ENCODE measurements at places on chromosomes 1 and 21.

DNA sequence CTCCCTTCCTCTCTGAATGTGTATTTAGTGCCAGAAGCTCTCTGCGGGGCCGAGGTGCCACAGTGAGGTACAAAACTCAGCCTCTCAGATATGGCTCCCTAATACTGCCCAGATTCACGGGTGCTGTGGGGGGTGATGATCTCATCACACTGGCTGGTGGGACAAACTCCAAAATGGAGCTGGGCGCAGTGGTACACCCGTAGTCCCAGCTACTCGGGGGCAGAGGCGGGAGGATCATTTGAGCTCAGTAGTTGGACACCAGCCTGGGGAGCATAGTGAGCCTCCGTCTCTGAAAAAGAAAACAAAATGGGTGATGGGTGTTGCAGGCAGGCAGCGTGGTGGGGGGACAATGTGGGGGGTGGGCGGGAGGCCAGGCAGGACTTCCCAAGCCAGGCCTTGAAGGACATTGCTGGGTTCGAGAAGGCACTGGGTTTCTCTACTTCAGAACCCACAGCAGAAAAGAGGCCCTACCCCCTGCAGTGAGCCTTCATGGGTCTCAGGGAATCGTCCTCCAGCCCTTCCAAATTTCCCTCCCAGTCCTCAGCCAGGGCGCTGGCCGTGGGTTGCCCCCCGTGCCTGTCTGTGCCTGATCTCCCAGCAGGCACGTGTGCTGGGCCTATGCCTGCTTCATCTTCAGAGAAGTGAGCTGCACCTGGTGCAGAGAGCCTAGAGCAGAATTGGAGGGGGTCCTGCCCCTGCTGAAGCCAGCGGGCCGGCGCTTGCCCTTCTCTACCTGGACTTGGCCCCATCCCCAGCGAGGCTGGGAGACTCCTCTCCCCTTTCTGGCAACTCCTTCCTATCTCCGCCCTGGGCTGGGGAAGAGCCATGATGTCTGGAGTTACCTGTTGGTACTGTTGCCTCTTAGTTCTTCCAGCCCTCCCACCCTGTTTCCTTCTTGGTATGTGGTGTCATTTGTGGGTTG, 14.0 kb downstream of the H6PD start:
- no peak for DNase-seq

GRCh38 chr1:32931760-32932159, 30.6 kb upstream of the TMEM54 start:
- DNase-seq = no peak

- DNase-seq = no peak
These were observed 116.1 kb downstream of the PSMG1 start for GRCh38 chr21:39066829-39067780.

DNA sequence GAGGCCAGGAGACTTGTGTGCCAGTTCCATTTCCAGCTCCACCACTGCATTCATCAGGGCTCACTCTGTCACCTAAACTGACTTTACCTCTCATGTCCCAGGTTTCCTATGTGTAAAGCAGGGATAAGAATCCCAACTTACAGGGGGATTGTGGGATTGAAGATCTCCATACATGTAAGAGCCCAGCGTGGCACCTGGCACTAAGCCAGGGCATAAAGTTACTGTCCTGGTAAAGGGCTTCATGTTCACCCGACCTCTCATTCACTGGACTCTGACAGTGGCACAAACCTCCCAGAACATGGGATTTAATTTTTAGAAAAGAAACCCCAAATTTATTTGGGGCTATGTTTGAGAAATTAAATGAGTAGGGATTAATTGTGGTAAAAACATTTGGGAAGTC, 8.9 kb upstream of the IGFN1 start:
- no peak for DNase-seq

DNA sequence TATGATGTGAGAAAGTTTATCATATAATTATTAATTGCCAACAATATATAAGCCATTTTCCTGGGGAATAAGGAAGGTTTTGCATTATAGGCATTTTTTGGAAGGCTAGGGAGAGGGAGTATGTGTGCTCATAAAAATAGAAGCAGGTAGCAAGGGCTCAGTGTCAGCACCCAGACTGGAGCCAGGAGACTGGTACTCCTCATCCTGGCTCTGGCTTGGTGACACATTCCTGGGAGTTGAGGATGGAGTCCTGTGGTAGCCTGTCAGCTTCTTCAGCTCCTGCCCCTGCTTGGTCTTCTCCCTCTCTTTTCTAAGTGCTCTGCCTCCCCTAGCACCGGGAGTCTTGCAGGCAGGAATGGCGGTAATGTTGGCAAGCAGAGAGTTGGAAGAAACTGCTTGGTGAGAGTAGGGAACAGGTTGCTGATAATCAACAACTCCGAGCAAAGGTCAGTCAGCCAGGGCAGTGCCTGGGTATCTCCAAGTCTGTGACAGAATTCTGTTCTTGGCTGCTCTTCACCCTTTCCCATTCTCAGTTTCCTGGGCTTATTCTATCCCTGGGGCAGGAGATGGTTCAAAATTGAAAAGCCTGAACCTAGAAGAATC, 23.0 kb downstream of the GIPC2 start:
- DNase-seq = no peak

GRCh38 chr1:198267921-198268320, 111.1 kb downstream of the NEK7 start:
- no peak for DNase-seq

DNA sequence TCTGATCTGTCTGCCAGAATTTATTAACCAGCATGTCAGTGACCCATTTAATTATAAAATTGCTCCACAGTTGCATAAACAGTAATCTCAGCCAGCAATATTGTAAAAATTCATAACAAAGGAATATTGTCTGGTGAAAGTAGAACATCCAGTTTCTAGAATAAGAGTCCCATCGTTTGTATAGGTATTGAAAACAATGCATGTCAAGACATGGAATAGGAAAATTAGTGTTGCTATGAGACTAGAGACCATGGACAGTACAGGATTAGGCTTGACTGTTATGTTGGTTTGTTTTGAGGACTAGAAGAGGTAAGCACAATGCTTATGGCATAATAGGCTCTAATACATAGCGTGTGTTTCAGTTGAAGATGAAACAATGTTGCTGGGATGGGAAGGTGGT, 37.1 kb downstream of the ATF6 start:
- no peak for DNase-seq

DNA sequence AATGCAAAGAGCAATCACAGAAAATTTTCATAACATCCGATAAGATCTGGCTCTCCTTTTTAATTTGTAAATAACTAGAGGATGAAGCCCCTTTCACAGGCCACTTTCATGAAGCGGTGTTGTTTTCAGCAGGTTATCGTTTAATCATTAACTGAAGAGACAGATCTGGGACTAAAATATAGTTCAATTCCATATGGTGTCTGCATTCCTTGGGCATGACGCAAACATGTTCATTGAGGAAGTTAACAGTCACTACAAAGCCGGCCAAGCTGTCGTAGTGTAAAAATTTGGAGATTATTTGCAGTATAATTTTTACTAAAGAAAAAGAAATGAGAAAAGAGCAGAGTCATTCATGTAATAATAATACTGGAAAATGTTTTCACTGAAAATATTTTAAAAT, 565.2 kb upstream of the ADAMTS5 start:
- no peak for DNase-seq

DNA sequence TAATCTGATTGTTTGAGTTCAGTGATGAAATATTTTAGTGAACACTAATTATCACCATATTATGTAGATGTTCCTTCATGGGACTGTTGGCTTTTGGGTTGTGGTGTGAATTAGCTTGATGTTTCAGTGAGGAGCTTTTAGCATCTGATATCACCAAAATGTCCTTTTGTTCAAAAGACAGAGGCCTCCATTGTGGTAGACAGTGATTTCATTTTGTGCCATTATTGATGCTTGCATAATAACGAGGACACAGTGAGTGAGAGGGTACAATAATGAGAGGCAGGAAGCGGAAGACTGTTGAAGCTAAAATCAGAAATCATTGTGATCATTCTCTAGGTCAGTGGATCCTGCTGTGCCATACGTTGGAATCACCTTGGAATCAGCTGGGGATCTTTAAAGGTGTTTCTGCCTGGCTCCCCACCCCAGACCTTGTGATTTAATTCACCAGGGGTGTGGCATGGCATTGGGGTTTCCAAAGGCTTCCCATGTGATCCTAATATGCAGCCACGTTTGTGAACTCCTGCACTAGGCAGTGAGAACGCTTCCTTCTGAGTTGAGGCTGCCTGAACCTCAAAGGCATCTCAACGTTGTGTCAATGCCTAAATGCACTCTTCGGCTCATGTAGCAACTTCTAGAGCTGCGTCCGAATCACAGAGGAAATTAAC, 82.1 kb upstream of the KIF1B start:
- no peak for DNase-seq

GRCh38 chr1:84789014-84789413, 98.8 kb upstream of the SSX2IP start:
- DNase-seq = no peak

DNA sequence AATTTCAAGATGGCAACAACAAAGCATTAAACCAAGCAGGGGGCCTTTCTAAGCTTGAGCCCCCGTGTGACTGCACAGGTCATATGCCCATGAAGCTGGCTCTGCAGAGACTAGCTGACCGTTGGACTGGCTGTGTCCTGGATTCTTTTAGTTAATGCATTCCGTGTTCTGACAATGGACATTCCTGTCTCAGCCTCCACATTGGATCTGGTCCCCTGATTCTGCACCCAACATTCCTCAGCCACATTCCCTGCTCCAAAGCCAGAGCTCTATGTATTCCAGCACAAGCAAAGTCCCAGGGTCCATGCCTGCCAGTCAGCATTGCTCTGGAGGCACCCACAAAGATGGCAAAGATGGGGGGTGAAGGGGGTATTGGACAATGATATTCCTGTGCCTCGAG, 5.1 kb upstream of the NAV1 start:
- DNase-seq = no peak

- no peak for DNase-seq
These were observed 22.1 kb upstream of the ATF3 start for GRCh38 chr1:212586206-212587015.

- no peak for DNase-seq
These were observed 196.4 kb upstream of the GREM2 start for GRCh38 chr1:240808381-240808780.

- DNase-seq = no peak
These were observed 64.9 kb downstream of the PRKCZ start for GRCh38 chr1:2115008-2115641.

DNA sequence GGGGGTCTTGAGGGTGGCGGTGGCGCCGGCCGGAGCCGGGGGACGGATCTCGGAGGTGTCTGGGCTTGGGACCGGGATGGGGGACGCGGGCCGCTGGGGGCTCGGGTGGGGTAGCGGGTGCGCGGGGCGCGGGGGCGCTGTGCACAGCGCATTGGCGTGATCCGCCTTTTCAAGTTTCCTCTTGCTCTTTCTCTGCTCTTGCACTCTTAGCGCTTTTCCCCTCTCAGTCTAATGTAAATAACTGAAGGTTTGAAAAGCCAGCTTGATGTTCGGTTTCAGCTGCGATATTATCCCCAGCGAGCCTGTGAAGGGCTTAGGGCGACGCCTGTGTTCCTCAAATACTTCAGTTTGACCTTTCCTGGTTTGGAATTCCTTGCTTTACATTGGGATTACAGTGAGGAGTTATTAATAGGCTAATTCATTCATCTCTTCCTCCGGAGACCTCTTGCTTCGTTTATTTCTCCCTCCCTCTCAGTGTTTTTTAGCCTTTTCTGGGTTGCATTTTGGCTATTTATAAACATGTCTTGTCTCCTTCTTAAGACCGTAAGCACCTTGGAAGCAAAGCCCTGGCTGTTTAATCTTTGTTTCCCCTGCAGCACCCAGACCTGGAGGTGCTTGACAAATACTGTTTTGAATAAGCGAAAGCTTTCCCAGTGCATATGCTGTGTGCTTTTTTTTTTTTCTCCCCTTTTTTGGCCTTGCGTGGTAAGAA, 693 bp downstream of the RAB4A start:
- DNase-seq = no peak

GRCh38 chr1:66929146-66929688, 4.4 kb downstream of the MIER1 start:
- DNase-seq = no peak

DNA sequence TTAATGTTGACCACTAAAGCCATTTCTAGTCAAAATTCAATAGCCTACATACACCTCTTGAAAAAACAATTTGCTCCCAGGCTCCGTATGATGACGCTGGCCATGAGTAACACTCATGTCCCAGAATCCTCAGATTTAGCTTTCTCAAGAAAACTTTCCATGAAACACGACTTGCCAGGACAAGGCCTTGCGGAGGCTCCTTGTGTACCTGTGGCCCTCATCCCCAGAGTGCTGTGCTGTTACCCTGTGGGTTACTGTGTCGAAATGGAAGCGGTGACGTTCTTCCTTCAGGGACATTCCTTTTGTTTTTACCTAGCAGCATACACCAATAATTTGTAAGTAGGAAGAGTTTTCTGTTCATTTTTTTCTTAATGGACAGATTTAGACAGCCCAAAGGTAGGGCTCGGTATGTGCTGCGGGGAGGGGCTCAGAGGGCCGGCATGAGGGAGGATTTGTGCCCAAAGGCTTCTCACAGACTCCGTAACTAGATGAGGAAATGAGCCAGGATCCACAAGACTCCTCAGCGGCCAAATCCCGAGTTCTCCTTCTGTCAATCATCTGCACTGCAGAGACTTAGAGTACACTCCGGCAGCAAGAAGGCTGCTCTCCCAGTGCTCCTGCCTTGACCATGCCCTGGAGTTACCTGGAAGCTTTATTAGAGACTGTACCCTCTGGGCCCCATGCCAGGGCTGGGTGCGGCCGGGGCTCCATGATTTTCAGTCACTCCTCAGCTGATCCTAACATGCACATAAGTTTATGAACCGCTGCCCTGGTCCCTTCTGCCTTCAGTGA, 17.8 kb downstream of the GNG12 start:
- DNase-seq = no peak

DNA sequence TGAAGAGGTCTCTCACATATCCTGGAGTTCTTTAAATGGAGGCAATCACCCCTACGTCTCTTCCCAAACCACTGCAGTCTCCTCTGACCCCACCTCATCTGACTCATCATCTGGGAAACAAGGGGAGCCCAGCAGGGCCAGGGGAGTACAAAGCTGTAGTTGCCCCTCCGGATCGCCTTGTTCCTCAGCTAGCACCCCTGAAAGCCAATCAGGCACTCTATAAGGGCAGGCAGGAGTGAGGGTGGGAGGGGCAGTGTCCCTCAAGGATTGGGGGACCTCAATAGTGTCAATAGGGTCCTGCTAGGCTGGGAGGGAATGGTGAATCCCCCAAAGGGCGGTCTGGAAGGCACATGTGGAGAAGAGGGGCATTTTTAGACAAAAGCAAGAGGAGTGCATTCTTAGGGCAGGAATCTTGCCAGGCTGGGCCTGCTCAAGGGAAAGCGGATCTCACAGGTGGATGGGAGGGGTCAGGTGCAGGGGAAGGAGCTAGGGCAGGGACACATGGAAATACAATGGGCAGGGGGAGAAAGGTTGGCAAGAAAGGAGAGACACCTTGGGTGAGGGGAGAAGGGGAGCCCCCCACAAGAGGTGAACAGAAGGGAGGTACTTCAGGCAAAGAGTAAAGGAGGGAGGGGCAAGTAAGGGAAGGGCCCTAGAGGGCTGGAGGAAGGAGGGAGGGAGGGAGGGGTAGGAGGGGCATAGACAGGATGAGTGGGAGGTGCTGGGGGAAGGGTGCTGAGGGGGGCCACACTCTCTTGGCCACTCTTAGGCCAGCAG, 5.8 kb downstream of the SHISA4 start:
- no peak for DNase-seq

Data from thoracic aorta (tissue), 2 donors.